ENCODE measurements at places on chromosomes 4 and X.

GRCh38 chr4:7159923-7160322, 32.4 kb upstream of the SORCS2 start:
- DNase-seq = no peak

DNA sequence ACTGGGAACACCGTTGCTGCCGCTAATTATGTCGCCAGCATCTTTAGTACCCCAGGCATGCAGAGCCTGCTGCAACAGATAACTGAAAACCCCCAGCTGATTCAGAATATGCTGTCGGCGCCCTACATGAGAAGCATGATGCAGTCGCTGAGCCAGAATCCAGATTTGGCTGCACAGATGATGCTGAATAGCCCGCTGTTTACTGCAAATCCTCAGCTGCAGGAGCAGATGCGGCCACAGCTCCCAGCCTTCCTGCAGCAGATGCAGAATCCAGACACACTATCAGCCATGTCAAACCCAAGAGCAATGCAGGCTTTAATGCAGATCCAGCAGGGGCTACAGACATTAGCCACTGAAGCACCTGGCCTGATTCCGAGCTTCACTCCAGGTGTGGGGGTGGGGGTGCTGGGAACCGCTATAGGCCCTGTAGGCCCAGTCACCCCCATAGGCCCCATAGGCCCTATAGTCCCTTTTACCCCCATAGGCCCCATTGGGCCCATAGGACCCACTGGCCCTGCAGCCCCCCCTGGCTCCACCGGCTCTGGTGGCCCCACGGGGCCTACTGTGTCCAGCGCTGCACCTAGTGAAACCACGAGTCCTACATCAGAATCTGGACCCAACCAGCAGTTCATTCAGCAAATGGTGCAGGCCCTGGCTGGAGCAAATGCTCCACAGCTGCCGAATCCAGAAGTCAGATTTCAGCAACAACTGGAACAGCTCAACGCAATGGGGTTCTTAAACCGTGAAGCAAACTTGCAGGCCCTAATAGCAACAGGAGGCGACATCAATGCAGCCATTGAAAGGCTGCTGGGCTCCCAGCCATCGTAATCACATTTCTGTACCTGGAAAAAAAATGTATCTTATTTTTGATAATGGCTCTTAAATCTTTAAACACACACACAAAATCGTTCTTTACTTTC, 1.8 kb downstream of the UBQLN2 start:
- DNase-seq = no peak

DNA sequence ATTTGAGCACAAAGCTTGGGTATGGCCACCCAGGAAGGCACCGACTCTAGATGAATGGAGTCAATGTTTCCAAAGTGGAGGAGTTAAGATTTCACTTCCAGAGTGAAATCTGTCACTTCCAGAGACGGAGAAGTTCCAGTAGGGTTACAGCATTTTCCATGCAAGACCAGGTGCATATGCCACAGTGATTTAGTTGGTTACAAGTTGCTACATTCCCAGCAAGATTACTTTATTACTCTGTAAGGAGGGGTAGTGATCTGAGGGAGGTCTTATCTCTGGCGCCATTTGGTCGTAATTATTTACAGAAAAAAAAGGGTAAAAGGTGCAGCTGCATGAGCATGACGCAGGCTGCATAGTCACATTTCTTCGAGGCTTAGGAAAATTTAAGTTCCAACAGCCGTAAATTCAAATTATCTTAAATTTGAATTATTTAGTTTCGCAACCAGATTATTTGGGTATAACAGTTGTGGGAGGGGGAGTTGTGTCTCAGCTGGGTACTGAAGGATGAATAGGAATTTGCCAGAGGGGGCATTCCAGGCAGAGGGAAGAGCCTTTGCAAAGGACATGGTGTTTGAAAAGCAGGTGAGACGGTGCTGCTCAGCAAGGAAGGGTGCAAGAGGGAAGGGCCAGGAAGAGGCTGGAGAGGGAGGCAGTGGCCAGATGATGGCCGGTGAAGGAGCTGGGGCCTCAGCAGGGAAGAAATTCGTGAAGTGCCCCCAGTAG, 17.4 kb upstream of the AFAP1 start:
- no peak for DNase-seq

GRCh38 chrX:29530501-29530900, 684.9 kb upstream of the MAGEB2 start:
- no peak for DNase-seq

- DNase-seq = no peak
Measured at GRCh38 chr4:22482250-22483127, 33.4 kb downstream of the ADGRA3 start.

- DNase-seq = no peak
Measured at GRCh38 chr4:7759216-7759615, 180.4 kb downstream of the AFAP1 start.

- DNase-seq = no peak
Measured at GRCh38 chr4:162683659-162684370, 482.9 kb downstream of the NAF1 start.

DNA sequence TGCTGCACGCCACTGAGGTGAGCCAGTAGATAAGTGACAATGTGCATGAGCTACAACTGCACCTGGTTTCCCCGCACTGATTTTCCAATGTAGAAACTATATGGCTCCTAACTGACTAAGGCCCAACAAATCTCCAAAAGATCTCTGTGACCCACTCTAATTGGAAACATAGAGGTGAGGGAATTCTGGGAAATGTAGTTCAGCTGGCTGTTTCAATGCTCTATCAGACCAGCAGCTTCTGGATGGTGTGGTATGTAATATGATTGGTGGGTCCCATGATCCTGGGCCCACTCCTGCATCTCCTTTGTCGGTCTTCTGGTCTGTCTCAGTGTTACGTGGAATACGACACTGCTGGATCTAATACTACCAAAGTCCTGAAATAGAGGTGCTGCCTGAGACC, 18.6 kb downstream of the CCDC160 start:
- DNase-seq = no peak

DNA sequence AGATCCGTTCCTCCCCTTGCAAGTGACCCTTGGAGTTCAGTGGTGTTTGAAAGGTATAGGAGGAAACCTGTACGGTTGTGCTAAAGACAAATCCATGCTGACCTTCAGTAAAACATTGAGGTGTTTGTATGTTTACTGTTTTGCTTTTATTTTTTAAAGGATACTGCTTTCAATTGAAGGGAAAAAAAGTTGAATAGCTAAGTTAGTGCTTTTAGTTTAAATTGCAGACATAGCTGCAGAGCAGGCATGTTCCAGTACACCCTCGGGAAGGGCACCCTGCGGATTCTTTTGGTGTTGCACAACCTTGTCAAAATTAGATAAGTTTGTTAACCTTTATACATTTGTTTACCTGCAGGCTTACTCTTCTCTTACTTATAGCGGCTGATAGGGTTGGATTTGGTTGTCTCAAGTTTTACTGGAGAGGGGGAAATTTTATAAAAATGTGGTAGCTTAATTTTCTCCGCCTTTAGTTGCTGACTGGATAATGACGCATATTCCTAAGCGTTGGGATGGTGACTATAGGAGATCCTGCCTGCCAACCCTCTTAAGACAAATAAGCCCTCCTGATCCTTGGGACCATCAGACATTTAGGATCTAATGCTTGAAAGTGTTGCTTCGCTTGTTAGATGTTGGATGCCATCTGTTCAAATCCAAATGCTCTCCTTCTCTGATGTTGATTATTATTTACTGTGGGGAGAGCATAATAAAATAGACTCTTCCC, 2.0 kb downstream of the RAPGEF2 start:
- DNase-seq = no peak

DNA sequence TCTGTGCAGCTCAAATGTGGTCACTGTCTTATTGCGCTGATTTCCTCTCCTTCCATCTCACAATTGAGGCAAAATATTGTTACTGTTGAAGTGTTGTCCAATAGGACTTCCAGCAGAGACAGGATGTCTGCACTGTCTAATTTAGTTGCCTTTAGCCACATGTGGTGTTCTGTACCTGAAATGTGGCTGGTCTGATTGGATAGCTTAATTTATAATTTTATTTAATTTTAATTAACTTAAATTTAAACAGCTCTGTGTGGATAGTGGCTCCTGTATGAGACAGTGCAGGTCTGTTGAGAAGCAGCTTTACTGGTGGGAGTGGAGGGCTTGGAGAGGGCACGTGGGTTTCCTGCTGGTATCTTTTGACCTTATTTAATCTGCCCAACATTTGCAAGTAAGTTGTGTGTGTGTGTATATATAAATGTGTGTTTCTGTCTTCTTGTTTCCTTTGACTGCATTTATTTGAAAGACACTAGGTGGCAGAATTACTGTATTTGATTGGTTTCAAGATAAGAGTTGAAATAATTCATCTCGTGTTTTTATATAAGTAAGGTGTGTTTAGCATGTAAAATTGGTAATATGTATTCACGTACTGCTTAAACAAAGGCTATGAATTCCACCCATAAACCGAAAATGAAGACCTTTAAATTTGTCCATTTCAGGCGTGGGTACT, 55.3 kb upstream of the MSANTD1 start:
- no peak for DNase-seq

GRCh38 chr4:6907658-6908191, 1.9 kb upstream of the TBC1D14 start:
- DNase-seq = no peak

GRCh38 chrX:19955306-19955705, 35.6 kb downstream of the BCLAF3 start:
- DNase-seq = no peak

DNA sequence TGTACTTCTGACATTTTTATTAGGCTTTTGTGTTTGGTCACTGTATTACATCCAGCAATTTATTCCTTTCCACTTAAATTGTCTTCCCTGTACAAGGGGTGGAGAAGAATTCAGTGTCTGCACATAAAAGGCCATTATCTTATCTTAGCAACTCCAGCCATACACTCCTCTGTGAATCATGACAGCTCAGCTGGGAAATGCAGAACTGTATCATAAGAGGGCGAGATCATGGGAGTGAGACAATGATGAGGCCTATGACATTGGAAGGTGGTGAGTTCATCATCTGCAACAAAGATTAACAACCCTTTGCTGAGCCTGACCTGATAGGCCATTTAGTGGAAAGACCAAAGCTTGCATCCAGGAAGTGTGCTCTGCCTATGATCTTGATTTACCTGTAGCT, 33.3 kb downstream of the SLIT2 start:
- no peak for DNase-seq

DNA sequence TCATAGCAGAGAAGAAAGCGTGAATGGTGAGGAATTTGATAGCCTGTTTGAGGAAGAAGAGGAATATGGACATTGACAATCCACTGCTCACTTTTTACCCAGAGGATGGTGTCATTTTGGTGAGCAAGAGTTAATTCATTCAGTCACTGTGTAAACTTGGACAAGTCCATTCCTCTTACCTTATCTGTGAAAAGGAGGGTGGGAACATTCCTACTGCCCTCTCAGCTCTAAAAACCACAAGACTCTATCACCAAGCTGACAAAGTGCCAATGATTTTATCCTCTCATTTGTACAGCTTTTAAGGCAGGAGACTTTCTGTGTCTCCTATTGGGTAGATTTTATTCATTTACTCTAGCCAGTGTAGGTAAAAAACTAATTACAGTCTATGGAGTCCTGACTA, 103.8 kb downstream of the LUZP4 start:
- no peak for DNase-seq

GRCh38 chr4:177517862-177518261, 75.6 kb upstream of the AGA start:
- DNase-seq = no peak

- no peak for DNase-seq
Measured at GRCh38 chr4:103424853-103425252, 226.7 kb upstream of the CENPE start.

GRCh38 chr4:107708225-107708624, 11.8 kb downstream of the PAPSS1 start:
- DNase-seq = no peak

GRCh38 chr4:36208893-36209473, 35.3 kb downstream of the ARAP2 start:
- DNase-seq = no peak

GRCh38 chr4:6750286-6751221, 32.0 kb upstream of the KIAA0232 start:
- no peak for DNase-seq

Measured in progenitor cell of endocrine pancreas (in vitro differentiated cells).